ENCODE measurements at places on chromosomes 13 and 19.

- DNase-seq: peak; percentile 68
Measured at GRCh38 chr19:12956446-12957388, at the start of gene GADD45GIP1. TSS of gene GADD45GIP1 (minus strand) at chr19:12957223. CDS start at chr19:12957212, 11 bp downstream.

- no peak for DNase-seq
Measured at GRCh38 chr13:29846475-29847256, 3.8 kb downstream of the UBL3 start.

DNA sequence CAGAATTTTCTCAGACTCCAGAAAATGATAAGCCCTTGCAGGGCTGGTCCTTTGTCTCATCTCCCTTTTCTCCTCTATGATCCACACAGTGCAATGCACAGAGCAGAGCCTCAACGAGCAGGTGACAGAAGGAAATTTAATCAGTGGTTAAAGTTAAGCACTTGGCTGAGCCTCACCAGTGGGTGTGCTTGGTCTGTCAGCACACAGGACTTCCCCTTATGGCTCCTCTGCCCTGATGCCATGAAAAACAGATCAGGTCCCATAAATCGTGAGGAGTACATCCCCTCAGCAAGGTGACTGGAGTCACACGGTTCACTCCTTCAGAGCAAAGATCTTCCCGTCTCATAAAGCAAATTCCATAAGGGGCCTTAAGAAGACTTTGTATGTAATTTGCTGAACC, 818.2 kb downstream of the UQCRFS1 start:
- DNase-seq: peak; percentile 38

- DNase-seq: no peak
Measured at GRCh38 chr13:18964942-18965341, 216.7 kb downstream of the TUBA3C start.

GRCh38 chr19:23699521-23699860, 12.5 kb upstream of the ZNF675 start:
- no peak for DNase-seq

GRCh38 chr19:56088497-56089215, 32.4 kb downstream of the ZNF787 start:
- no peak for DNase-seq

GRCh38 chr13:98214707-98215106, 37.6 kb upstream of the RNF113B start:
- DNase-seq: no peak

GRCh38 chr13:103437651-103438050, 371.4 kb upstream of the SLC10A2 start:
- DNase-seq: no peak
